ENCODE measurements at places on chromosomes 6 and 20. TPM values are rescaled to one million over a fixed set of nuclear protein-coding genes. Genes with fewer than 3 reads are reported as not detected.

SLC22A3 gene
- not detected for total RNA-seq

DNA sequence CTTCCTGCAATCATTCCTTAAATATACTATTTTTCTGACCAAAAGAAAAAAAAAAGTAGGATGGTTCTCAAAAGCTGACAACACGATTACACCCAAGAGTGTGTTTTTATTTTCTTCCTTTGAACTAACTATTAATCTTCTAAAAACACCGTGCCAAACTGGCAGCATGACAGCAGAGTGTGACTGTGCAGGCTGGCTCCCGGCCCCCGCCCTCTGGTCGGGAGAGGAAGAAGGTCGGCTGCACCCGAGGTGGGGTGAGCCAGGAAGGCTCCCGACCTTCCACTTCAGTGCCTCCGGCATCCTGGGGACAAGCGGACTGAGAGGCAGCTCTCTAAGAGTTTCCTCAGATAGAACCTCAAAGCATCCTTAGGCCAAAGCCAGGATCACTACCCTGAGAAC, 29.2 kb downstream of the SLC22A23 start:
- H3K36me3 ChIP-seq, result no peaks in the 10 kb centered on the region
- DNase-seq, result no peak
- no peak overlapping the region for H3K4me3 ChIP-seq
- H3K27ac ChIP-seq, result no peak overlapping the region
- H3K27me3 ChIP-seq, result no peaks in the 10 kb centered on the region

ENPP1 gene
- total RNA-seq, result not detected

DNA sequence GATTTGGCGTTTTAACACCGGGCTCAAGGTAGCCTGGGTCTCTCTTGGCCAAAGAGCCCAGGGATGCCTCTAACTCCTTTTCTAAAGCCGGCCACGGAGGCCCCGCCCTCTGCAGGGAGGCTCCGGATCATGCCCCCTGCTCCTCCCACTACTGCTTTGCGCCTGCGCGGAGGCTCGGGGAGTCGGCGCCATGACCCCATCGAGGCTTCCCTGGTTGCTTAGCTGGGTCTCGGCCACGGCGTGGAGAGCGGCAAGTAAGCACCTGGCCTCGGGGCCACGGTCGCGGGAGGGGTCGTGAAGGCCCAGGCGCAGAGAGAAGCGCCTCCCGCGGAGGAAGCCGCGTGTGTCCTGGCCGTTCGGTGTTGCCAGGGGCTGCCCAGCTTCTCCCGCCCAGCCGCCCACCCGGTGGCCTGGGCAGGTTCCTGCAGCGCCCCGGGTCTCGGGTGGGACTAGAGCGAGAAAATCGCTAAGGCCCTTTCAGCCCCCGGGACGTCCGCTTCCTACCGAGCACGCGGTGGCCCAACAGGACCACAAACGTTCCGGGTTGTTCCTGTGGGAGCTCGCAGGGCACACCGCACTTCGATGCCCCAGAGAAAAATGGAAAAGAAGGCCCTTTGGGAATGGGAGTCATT, at the start of gene SDHAF4:
TSS of gene SDHAF4 (plus strand) at position 180 of the 632 bp plus-strand sequence. CDS start at position 191, 11 bp downstream.
- H3K27ac ChIP-seq, result peak within 1 kb of the TSS; percentile 83
- peaks cover 20% of the 10 kb centered on the region for H3K36me3 ChIP-seq
- H3K4me3 ChIP-seq, result peak within 1 kb of the TSS; percentile 83
- H3K4me1 ChIP-seq, result peaks cover 11% of the 10 kb centered on the region

RIN2 gene
- total RNA-seq, result not detected

CUL7 gene
- 21.9 TPM for total RNA-seq

Data from activated naive CD4-positive, alpha-beta T cell treated with anti-CD3 and anti-CD28 coated beads for 36 hours (primary cell).